ENCODE measurements at places on chromosomes 11 and 22.

- DNase-seq, result no peak
Observed at GRCh38 chr11:90630176-90630575, 407.3 kb upstream of the CHORDC1 start.

DNA sequence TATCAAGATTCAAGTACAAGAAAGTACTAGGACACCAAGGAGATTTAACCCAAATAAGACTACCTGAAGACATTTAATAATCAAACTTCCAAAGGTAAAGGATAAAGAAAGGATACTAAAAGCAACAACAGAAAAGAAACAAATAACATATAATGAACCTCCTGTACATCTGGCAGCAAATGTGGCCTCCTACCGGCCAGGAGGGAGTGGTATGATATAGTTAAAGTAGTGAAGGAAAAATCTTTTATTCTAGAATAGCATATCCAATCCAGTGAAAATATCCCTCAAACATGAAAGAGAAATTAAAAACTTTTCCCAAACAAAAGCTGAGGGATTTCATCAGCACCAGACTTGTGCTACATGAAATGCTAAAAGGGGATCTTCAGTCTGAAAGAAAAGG lies 104.7 kb upstream of the GUCY1A2 start:
- DNase-seq, result no peak

GRCh38 chr11:21411104-21411503 lies 741.7 kb downstream of the NELL1 start:
- DNase-seq, result no peak

GRCh38 chr22:23073526-23074229 lies 3.4 kb downstream of the GNAZ start:
- DNase-seq, result no peak

DNA sequence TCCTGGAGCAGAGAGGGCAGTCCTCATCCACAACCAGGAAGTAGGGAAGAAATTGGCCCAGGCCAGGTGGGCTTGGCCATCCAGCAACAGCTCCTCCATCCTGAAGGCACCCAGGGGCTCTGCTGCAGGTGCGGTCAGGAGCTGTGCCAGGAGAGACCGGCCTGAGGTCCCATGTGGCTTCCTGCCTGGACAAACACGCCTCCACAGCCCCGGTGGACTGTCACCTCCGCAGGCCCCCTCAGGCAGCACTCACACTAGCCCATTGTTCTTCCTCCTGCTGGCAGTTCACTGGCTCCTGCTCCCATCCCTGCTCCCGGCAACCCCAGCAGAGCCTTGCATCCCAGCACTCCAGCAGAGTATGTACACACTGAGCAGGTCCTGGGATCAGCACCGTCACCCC lies 16.0 kb upstream of the POU2AF1 start:
- DNase-seq, result no peak

GRCh38 chr11:57630171-57630570 lies 19.5 kb downstream of the YPEL4 start:
- no peak for DNase-seq

- DNase-seq, result no peak
Observed at GRCh38 chr11:66782726-66783125, 53.7 kb upstream of the SPTBN2 start.

- DNase-seq, result no peak
Observed at GRCh38 chr22:32233091-32233490, 22.1 kb downstream of the SLC5A4 start.

DNA sequence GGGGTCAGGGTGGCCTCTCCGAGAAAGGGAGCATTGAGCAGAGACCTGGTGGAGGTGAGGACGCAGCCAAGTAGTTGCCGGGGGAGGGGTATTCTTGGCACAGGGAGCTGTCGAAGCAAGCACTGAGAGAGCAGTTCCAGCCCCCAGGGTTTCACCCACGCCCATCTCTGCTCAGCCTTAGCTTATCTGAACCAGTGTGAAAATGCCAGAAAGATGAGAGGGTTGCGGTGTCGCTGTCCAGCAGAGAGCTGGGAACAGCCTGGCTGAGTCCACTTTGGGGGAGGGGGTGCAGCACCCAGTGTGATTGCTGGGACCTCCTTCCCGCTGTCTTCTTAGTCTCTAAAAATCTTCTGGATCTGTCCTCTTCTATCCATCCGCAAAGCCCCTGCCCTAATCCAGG lies 123.3 kb upstream of the TBCEL start:
- no peak for DNase-seq

DNA sequence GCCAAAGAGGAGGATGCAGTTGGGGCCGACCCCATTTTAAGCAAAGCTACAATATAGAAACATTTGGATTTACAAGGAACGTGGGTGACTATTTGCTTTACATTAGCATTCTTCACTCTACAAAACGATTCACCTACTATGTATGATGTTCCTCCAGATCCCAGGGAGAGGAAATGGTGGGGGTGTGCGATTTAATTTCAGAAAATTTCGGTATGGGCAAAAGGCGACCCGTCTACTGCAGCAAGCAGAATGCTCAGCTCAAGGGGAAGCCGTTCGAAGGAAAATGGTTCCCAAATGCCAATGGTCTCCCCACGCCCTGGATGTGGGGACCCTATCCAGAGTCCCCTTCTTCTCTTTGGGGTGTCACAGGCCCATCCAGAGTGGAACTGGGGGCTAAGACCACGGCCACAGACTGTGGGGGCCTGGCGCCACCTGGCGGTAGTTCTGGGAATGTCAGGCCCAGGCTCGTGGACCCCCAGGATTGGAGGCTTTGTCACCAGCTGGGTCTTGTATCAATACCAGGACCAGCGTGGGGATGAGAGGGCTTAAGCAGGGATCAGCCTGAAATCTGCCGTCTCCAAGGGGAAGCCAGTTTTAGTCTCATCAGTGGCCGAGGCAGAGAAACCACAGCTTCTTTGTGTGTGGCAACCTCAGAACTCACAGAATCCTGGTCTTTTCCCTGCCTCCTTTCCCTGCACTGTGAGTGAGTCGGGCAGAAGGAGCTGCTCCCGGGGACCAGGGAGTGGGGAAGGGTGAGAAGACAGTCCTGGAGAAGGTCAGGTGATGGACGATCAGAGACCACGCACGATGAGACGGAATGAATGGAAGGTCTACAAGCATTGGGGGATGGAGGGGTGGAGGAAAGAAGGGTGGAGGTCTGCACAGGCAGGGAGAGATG lies 8.4 kb downstream of the LRRC10B start:
- peak; percentile 100 for DNase-seq

DNA sequence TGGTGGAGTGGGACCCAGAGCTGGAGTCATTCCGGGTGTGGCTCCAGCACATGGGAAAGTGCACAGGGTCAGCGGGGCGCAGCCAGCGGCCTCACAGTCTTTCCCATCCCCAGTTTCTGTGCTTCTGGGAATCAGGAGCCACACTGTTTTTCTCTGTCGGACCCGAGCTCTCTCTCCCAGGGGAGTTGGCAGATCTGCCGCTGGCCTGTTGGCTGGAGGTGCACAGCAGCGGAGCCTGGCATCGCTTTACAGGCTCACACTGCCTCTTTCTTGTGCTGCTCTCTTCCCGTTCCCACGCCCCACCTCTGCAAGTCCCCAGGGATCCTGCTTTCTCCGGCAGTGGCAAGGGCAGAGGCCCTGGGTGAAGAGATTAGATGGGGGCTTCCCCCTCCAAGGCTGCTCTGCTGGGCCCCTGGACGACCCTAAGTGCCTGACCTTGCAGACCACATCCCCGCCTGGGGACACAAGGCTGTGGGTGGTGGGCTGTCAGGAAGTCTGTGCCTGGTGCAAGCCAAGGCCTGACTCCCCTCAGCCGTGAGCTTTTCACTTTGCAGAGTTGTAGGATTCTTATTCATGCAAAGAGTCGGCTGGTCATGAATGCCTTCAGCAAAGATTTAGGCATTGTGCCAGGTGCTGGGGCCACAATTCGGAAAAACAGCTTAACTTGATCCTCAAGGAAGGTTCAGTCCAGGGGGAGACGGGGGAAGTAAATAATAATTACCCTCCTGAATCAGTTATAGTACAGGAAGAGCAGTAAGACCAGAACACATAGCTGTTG lies 116.3 kb downstream of the TIMP3 start:
- DNase-seq, result no peak

Data from D721Med (cell line).